Fibroblast of upper back skin (primary cell): ENCODE measurements at places on chromosomes 6 and 20.

- peak; percentile 73 for DNase-seq
Measured at GRCh38 chr6:24980507-24981385, 45.0 kb upstream of the RIPOR2 start.

DNA sequence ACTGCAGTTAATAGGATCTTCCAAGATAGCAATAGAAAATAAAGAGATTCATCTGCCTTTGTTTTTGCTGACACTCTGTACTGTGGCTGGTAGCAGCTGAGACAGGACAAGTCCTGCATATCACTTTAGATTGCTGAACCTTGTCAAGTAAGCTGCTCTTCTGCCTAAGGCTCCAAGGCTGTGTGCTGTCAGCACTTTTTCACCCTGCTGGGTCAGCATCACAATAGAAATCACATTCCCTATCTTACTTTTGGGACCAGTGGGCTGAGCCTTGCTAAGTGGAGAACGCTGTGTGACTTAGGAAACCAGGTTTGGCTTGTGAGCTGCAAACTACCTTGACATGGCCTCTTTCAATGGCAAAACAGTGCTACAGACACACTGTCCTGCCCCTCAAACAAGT lies 263.9 kb downstream of the FRK start:
- no peak for DNase-seq

DNA sequence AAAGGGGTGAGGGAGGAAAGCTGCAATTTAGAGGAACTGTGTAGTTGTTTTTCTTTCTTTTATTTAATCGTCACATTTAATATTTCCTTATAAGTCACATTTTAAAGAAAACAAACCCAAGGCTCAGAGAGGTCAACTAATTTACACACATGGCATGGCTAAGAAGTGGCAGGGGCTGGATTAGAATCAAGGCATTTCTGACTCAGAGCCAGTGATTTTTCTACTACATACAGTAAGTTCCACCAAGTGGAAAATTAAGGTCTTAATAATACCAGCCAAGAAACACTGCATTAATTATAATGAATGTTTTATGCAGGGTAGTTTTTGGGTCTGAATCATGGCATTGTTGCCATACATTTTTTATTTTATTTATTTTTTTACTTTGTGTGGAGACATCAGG lies 607.7 kb upstream of the CITED2 start:
- DNase-seq = no peak

DNA sequence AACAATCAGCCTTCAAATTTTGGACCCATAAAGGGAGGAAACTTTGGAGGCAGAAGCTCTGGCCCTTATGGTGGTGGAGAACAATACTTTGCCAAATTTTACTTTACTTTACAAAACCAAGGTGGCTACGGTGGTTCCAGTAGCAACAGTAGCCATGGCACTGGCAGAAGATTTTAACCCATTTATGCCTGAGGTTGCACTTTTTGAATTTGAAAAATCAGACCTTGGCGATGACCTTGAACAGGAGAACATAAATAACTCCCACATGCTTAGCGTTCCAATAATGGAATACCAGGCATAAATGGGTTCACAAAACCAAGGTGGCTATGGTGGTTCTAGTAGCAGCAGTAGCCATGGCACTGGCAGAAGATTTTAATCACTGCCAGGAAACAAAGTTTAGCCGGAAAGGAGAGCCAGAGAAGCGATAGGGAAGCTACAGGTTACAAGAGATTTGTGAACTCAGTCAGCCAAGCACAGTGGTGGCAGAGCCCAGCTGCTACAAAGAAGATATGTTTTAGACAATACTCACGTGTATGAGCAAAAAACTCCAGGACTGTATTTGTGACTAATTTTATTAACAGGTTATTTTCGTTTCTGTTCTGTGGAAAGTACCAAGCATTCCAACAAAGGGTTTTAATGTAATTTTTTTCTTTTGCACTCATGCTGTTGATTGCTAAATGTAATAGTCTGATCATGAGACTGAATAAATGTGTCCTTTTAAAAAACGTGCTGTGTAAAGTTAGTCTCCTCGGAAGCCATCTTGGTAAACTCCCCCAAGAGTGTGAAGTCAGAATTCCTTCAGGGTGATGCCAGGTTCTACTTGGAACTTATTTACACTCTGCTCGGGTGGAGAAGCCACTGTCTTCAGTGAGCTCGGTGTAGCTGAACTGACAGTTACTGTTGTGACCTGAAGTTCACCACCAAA lies 6.7 kb downstream of the SFT2D1 start:
- no peak for DNase-seq

- no peak for DNase-seq
Measured at GRCh38 chr6:4084444-4085331, 5.8 kb upstream of the FAM217A start.

DNA sequence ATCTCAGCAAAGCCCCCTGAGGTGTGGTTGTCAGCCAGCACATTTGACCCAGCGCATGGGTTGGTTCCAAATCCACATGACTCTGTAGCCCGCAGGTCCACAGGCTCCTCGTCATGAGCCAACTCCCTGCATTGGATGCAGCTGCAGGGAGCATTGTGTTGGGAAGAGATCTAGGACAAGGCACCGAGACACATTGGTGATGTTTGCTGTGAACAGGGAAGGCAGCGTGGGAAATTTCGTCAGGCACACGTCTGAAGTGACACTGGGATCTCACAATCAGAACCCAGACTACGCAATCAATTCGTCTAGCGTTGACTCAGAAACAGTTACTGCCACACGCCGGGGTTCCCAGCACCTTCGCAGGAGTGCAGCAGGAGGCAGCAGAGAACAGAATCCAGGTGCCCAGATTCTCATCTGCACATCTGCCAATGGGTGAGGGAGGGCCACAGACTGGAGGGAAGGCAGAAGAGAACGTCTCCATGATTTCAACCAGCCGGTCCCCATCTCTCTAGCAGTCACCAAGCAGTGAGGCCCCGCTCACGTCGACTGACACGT lies 177.0 kb downstream of the TTLL2 start:
- DNase-seq = no peak

- DNase-seq = no peak
Measured at GRCh38 chr6:136803608-136804007, 11.3 kb upstream of the MAP3K5 start.

- DNase-seq = no peak
Measured at GRCh38 chr6:95489185-95489863, 88.0 kb upstream of the MANEA start.

DNA sequence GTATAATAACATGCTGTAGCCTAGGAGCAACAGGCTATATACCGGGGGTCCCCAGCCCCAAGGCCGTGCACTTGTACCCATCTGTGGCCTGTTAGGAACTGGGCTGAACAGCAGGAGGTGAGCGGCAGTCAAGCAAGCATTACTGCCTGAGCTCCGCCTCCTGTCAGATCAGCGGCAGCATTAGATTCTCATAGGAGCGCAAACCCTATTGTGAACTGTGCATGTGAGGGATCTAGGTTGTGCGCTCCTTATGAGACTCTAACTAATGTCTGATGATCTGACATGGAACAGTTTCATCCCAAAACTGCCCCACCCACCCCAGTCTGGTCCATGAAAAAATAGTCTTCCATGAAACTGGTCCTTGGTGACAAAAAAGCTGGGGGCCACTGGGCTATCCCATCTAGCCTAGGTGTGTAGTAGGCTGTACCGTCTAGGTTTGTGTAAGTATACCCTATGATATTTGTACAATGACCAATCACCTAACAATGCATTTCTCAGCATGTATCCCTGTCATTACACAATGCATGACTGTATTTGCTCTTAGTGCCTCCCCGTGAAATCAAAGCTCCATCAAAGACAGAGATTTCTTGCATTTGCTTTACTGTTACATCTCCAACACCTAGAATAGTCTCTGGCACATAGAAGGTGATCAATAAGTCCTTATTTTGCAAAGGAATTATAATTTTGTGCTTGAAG lies 30.8 kb downstream of the NHSL1 start:
- peak; percentile 54 for DNase-seq

- peak; percentile 98 for DNase-seq
Measured at GRCh38 chr6:53326372-53327016, 22.3 kb downstream of the ELOVL5 start.

- DNase-seq = no peak
Measured at GRCh38 chr6:149065658-149066556, 251.6 kb upstream of the TAB2 start.

DNA sequence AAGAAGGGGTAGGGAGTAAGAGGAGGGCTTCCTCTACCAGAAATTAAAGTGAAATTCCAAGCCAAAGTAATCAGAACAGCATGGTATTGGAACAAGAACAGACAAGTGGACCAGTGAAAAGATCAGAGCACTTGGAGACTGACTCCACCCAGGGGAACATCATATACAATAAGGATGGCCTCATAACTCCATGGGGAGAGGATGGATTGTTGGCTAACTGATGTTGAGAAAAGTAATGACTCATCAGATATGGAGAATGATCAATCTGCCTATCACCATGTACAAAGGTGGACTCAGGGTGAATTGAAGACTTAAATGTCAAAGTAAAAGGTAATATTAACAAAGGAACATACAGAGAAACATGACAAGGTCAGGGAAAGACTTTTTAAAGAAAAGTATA lies 12.8 kb downstream of the SLC22A3 start:
- DNase-seq = no peak

- DNase-seq = no peak
Measured at GRCh38 chr6:139825935-139826374, 451.5 kb upstream of the CITED2 start.

GRCh38 chr20:64153861-64154589 lies 10.2 kb upstream of the MYT1 start:
- no peak for DNase-seq

DNA sequence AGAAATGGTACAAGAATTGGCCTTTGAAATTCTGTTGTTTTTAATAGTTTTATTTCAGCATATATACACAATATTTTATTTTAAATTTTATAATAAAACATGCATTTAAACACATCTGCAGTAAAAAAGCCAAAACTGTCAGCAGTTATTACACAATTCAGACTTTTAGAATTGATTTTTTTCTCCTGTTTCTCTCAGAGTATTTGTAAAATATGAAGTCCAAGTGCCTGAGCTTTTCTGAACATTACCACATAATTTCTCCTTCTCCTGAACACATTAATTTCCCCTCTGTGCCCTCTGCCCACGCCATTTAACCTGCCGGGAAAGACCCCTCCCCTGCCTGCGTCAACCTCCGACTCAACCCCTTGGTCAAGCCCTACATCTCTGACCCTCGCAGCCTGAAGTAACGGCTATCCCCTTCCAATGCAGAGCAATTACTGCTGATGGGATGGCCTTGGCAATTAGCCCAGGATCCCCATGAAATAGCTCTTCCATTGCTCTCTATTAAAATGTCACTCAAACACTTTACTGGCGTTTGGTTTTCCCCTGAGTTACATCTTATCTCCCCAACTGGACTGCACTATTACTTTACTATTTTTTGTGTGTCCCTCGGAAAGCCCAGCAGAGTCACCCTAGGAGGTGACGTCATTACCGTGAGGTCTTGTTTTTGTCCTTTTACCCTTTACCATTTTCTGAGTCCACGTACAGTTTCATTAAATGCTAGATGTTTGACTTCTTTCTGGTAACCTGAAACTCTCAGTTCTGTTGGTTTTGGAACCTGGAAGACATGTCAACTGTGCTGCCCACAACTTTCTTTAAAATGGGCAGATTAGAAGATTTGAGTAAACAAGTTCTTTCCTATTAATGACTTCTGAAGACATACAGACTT lies 146.7 kb upstream of the TAB2 start:
- no peak for DNase-seq

- DNase-seq = no peak
Measured at GRCh38 chr20:44008806-44009678, 94.4 kb downstream of the TOX2 start.

GRCh38 chr20:53303413-53303760 lies 290.3 kb downstream of the ZNF217 start:
- no peak for DNase-seq

DNA sequence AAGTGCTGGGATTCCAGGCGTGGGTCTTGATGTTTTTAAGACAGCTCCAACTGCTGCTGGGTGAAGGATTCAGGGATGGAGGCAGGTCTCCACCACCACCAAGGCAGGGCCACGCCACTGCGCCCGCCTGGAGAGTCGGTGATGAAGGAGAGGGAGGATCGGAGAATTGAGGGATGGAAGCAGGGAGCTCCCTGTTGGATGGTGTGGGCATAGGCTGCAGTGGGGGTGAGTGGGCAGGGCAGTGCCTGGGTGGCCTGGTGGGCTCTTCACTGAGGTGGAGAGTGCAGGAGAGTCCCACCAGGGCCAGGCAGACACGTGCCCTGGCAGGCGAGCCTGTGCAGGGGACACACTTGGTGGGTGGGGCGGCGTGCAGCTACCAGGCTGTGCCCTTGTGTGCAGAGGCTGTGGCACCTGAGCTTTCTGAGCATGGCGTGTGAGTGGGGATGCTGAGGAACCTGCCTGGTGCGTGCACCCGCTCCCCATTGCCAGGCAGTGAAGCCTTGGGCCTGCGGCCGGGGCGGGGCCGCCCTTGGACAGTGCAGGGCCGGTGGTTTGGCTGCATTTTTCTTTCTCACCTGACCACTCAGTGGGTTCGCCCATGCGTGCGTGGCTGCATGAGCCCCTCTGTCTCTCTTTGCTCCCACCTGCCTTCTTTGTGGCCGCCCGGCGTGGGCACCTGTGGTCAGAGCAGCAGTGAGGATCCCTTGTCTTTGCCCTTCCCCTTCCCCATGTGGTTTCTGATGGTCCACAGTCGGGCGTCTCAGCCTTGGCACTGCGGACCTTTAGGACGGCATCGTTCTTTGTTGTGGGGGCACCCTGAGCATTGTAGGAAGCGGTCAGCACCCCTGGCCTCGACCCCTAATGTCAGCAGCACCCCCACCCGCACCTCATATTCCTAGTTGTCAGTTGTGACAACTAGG lies 11.3 kb downstream of the RBM38 start:
- no peak for DNase-seq

- DNase-seq = peak; percentile 16
Measured at GRCh38 chr20:32028647-32029372, 18.6 kb downstream of the CCM2L start.

DNA sequence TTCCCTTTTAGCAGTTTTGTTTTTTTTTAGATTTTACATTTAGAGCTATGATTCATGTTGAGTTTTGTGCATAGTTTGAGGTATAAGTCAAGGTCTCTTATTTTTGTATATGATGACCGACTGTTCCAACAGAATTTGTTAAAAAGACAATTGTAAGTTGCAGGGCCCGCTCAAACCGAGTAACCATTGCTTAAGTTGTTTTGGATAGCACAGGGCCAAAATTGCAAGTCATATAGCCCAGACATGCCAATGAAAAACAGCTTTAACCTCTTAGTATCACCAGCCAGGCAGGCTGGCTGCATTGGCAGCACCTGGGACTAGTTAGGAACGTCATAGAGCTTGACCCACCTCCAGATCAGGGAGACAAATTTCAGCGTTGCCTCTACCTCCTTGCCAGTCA lies 47.3 kb downstream of the PFDN4 start:
- peak; percentile 80 for DNase-seq
